CD8-positive, alpha-beta T cell (primary cell): ENCODE measurements at places on chromosomes 13 and 19. TPM values are rescaled to one million over a fixed set of nuclear protein-coding genes. Genes with fewer than 3 reads are reported as not detected.

GRCh38 chr13:107545946-107546502 is 669.3 kb downstream of the LIG4 start:
- DNase-seq: no peak

Gene TMEM91
- total RNA-seq: 7.8 TPM

- DNase-seq: no peak
Measured at GRCh38 chr13:99693852-99694611, 192.8 kb downstream of the TM9SF2 start.

Gene NLRP5
- total RNA-seq: not detected

DNA sequence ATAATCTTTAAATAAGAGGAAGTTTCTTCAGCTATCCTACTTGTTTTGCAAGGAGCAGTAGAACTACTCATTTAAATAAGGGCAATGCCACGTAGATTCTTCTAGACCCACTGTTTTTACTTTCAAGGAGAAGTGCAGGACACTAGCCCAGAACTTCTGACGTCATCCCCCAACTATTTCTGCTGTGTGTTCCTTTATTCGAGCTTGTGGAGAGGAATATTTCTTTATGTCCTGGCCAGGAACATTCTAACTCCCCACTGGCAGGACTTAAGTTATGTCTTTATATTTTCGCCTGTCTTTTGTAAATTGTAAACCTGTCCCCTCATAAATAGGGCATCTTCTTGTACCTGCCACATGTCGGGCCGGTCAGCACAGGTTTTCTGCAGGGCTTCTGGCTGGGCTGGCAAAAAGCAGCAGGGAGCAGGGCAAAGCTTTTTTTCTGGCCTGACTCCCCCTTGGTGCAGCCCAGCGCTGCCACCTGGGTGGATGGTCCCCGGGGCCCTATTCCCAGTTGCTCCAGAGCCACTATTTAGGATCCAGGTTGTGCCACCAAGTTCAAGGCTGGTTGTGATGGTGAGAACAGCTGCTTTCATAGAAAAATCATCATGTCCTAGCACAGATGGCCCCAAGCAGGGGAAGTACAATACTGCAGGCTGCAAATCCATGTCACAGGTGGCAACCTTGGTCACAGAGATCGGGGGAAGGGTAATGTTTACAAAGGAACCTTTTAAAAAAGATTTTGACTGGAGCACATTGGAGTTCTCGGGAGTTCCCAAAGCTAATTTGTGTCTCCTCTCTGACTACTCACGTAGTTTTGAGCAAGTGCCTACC is 1.8 kb downstream of the MBNL2 start:
- DNase-seq: peak; percentile 65

- peak; percentile 53 for DNase-seq
Measured at GRCh38 chr19:917323-918151, at the start of gene KISS1R. TSS of gene KISS1R (plus strand) at chr19:917333. CDS start at chr19:917503, 170 bp downstream.

DNA sequence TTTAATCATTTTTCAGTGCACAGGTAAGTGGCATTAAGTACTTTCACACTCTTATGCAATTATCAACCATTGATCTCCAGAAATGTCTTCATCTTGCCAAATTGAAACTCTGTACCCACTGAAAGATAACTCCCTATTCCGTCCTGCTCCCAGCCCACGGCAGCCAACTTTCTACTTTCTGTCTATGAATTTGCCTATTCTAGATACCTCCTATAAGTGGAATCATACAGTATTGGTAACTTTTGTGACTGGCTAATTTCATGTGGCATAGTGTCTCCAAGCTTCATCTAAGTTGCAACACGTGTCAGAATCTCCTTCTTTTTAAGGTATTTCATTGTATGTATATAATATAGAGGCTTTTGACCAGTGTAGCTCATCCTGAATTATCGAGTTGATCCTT is 5.7 kb upstream of the CEACAM18 start:
- DNase-seq: no peak

GRCh38 chr13:40922437-40923040 is 96.6 kb downstream of the ELF1 start:
- no peak for DNase-seq

GRCh38 chr19:17996826-17997316 is 11.1 kb upstream of the ARRDC2 start:
- peak; percentile 88 for DNase-seq

Gene SLC5A5
- 1.3 TPM for total RNA-seq

Gene CEACAM16
- total RNA-seq: not detected

Gene NCAN
- total RNA-seq: not detected

DNA sequence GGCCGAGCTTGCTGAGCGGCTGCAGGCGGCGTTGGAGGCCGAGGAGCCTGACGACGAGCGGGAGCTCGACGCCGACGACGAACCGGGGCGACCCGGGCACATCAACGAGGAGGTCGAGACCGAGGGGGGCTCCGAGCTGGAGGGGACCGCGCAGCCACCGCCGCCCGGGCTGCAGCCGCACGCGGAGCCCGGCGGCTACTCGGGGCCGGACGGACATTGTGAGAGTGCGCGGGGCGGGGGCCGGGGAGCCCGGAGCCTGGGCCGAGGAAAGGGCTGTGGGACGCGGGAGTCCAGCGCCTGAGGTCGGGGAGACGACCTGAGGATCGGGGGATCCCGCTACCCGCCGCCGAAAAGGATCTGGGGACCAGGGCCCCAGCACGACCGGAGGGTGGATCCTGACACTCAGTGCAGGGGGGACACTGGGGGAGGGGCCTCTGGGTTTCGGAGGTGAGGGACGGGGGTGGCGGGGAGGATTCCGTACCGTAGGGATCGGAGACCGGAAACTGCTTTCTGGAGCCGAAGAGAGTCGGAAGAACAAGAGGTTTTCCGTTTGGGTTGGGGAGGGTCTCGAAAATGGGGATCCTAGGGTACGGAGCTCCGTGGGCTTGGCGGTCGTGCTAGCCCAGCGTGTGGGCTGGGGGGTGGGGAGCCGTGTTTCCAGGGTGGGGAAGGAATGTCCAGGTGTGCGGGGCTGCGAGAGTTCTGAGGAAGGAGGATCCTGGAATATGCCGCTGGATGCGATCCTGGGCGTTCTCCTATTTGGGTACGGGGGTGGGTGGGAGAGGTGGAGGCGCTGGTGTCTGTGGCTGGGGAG is 616 bp downstream of the HNRNPUL1 start:
- peak; percentile 73 for DNase-seq

Gene CLIP3
- total RNA-seq: 0.75 TPM

DNA sequence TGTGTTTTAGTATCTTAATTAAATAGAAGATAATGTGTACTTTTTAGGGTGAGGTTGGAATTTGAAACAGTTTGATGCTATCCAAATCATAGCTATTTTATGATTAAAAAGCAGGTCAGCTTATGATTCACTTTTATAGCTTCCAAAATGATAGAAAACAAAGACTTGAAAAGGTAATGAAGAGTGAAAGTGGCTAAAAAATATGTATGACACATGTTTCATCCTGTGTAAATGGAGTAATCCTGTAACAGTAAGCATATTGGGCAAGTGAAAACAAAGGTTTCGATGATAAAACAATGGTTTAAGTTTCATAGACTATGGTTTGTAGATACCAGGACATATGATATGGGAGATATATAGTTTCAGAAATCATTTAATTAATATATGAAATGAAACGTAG is 456.2 kb downstream of the PCDH20 start:
- DNase-seq: no peak

Gene RFX1
- 11.2 TPM for total RNA-seq

Gene SULT2A1
- not detected for total RNA-seq
